Activated effector memory CD4-positive, alpha-beta T cell treated with anti-CD3 and anti-CD28 coated beads, Interleukin-2, amount 50 U/mL, for 16 hours (primary cell): ENCODE measurements at places on chromosomes 6 and 20.
A peak's percentile ranks its signal among the peaks of the same experiment; 100 is the strongest.

- no peak for DNase-seq
These were observed 47.1 kb downstream of the IRF4 start for GRCh38 chr6:438634-439170.

- DNase-seq = no peak
These were observed 348.5 kb upstream of the BTBD3 start for GRCh38 chr20:11569163-11569562.

GRCh38 chr20:25309395-25310267 is 61.7 kb downstream of the PYGB start:
- no peak for DNase-seq

DNA sequence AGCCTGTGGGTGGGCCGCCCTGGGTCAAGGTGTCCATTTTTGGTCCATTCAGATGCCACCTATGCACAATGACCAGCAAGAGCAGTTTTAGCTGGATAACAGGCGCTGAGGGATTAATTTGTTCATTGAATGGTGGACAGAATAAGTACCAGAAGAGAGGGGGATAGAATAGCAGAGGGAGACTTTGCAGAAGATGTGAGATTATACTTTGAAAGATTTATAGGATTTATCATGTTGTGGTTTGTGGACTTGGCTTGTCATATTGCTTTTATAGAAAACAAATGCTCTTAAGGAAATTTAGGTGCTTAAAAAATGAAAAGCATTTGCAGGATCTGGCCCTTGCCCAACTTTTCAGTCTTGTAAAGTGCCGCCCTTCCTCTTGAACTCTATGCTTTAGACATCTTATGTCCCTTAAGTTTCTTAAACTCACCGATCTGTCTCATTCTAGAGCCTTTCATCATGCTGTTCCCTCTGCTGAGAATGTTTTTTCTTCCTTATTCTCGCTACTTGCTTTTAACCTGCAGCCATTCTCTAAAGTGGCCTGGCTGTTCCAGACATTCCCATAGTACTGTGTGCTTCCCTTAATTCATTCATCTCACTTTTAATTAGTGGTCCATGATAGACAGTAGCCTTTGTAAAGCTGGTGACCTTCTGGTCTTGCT is 42.5 kb downstream of the CD109 start:
- DNase-seq = no peak

DNA sequence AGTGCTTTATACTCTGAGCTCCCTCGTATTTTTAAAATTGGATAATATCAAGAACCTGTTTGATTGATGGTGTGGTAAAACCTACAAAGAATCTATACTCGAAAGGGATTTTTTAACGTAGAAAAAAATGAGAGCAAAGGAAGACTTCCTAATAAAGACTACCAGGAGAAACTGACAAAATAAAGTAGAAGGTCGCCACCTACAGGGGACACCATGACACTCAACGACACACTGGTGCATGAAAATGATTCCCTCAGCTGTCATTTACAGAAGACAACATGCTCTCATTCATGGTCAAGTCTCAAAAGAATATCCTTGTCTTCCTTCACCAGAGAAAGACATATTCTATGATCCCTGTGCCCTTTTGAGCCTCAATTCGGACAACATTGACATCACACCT is 10.1 kb upstream of the NHSL1 start:
- peak; percentile 71 for DNase-seq

- no peak for DNase-seq
These were observed 220.7 kb upstream of the NOX3 start for GRCh38 chr6:155676346-155676745.

GRCh38 chr6:3108746-3109414 is 9.6 kb upstream of the BPHL start:
- DNase-seq = no peak
